ENCODE measurements at places on chromosomes 6 and 20.

- DNase-seq = no peak
Measured at GRCh38 chr20:46204594-46205186, 86.6 kb downstream of the CD40 start.

DNA sequence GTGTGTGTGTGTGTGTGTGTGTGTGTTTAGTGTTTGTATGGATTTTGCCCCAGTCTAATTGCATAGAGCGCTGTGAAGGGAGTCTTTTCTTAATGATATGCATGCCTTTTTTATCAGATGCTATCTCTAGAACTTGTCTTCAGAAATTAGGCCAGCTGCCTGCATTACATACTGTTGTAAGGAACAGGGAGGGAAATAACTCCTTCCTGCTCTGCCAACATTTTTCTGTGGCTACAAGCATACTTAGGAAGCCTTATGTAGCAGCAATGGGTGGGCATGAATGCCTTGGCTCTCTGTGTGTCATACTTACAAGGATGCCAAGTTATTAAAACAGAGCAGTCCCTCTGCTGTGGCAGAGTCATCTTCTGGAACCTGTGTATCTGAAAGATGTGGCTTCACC lies 8.0 kb upstream of the COL21A1 start:
- no peak for DNase-seq

GRCh38 chr6:157240059-157240959 lies 83.0 kb downstream of the TMEM242 start:
- no peak for DNase-seq

DNA sequence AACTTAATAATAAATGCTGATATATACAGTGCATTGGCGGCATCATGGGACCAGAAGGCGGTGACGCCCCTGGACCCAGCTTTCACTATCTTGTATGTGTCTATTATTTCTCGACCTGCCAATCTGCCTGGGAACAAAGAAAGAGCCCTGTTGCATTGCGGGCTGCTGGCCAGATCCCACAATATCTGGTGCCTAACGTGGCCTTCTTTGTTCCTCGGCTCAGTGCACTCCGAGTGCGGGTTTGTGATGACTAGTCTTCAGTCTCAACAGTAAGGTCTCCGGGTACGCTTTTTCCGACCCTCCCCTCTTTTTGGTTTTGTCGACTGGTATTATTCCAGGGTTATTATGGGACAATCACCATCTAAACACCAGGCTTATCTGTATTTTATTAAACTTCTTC lies 291.5 kb downstream of the TBC1D32 start:
- no peak for DNase-seq

GRCh38 chr6:155077784-155078183 lies 82.7 kb downstream of the TIAM2 start:
- no peak for DNase-seq

DNA sequence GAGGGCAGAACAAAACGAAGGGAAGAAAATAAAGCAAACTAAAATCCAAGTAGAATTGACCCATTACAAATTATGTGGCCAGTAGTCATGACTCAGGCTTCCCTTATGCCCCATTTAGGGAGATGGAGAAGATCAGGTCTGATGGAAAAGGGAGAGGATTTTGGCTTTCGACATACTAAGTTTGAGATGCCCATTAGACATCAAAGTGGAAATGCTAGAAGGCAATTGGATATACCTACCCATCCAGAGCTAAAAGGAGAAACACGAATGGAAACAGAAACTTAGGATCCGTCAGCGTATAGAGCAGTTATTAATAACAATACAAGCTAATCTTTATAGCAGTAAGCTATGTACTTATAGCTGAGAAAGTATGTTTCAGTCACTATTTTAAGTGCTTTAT lies 4.8 kb downstream of the TRPC4AP start:
- DNase-seq = no peak

- DNase-seq = no peak
Measured at GRCh38 chr6:4942673-4943009, 61.2 kb downstream of the RPP40 start.

GRCh38 chr6:147131532-147132128 lies 72.6 kb upstream of the STXBP5 start:
- no peak for DNase-seq

DNA sequence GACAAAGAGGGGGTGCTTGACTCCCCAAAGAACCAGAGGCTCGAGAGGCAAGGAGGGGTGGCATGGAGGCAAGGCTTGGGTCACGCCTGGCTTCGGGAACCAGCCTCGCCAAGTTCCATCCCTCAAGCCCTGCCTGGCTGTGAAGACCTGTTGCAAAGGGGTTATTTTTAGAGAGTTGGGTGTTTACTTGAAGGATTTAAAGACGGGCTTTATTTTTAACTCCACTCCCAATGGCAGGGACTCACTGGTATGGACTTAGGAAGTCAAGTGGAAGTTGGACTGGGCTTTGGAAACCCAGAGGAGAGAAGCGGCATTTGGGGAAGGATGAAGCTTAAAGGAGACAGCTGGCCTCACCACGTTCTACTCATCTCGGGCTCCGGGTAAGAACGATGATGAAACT lies 43.1 kb downstream of the JPH2 start:
- no peak for DNase-seq

GRCh38 chr20:46228670-46229069 lies 79.6 kb downstream of the CDH22 start:
- no peak for DNase-seq

DNA sequence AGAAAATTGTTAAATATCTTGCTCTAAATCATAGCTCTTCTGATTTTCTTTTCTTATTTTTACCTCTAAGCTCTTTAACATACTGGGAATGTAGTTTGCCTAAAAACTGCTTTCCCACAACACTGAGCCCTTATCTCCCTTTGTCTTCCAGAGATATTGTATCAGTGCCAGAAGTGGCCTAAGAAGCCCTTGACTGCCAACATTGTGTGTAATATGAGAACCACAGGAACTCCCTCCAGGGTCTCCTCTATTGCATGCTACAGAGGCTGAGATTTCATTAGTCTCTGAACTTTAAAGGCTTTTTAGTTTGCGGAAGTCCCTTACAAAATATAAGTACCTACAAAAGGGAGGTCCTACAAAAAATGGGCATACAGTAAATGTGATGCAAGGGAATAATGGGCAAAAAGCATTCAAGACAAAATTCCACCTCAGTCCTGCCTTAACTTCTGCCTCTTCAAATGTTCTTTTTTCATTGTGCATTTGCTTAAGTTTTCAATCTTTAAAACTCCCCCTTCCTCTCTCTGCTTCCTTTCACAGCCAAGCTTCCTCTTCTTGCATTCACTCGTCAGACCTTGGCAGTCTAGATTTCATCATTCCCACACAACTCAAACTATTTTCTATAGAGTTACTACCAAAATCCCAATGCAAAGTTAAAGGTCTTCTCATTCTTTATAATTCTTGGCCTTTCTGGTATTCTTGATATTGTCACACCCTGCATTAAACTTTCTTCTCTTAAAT lies 76.5 kb downstream of the ADGRG6 start:
- DNase-seq = no peak

DNA sequence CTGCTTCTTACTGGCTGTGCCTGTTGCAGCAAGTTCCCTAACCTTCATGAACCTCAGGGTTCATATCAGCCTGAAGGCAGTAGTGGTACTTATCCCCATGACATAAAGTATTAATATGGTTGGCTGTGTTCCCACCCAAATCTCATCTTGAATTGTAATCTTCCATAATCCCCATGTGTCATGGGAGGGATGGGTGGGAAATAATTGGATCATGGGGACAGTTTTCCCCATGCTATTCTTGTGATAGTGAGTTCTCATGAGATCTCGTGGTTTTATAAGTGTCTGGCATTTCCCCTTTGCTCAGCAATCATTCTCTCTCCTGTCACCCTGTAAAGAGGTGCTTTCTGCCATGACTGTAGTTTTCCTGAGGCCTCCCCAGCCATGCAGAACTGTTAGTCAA lies 61.8 kb downstream of the FAM229B start:
- no peak for DNase-seq

DNA sequence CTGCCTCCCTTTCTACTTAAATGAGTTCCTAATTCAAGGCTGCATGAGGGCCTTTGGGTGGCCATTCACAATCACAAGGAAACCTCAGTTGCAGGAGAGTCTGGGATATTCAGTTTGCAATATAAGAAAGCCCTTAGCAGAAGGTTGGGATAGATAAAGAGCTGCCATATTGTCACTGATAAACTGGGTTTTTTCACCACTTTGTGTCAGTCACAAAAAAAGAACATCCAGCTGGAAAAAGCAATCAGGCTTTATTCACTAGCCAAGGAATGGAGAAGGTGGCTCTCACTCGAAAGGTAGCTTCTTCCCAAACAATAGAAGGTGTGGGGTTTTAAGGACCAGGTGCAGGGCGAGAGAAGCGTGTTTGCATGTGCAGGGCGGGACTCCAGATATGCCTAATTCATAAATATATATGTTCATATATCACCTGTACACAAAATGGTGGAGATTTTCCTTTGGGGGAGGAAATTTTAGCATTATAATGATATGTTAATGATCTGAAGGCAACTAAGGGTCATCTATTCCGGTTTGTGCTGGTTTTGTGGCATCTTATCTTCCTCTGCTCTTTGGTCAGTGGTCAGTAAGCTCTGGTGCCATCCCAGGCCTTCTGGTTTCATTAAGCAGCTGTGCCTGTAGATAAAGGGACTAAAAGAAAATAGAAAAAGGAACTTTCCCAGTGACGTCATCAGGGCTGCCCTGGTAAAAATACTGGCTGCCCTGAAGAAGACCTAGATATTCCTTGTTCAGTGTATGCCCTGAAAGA lies 97.1 kb upstream of the IYD start:
- no peak for DNase-seq

All from stimulated activated CD8-positive, alpha-beta memory T cell treated with anti-CD3 and anti-CD28 coated beads, Interleukin-7, amount 100 ng/mL, for 1 hour (primary cell).